Left lung (tissue), 14 donors: ENCODE measurements at places on chromosomes 13 and 19.

- DNase-seq: no peak
Observed at GRCh38 chr19:681029-682019, 5.1 kb downstream of the FSTL3 start.

GRCh38 chr13:39892721-39893685, 237.5 kb downstream of the COG6 start:
- peak; percentile 26 for DNase-seq

GRCh38 chr13:113405481-113406300, 41.8 kb upstream of the GRTP1 start:
- DNase-seq: peak; percentile 59

GRCh38 chr19:29529646-29530539, 4.1 kb downstream of the VSTM2B start:
- DNase-seq: no peak

GRCh38 chr13:31913459-31913858, 118.1 kb upstream of the FRY start:
- DNase-seq: no peak

DNA sequence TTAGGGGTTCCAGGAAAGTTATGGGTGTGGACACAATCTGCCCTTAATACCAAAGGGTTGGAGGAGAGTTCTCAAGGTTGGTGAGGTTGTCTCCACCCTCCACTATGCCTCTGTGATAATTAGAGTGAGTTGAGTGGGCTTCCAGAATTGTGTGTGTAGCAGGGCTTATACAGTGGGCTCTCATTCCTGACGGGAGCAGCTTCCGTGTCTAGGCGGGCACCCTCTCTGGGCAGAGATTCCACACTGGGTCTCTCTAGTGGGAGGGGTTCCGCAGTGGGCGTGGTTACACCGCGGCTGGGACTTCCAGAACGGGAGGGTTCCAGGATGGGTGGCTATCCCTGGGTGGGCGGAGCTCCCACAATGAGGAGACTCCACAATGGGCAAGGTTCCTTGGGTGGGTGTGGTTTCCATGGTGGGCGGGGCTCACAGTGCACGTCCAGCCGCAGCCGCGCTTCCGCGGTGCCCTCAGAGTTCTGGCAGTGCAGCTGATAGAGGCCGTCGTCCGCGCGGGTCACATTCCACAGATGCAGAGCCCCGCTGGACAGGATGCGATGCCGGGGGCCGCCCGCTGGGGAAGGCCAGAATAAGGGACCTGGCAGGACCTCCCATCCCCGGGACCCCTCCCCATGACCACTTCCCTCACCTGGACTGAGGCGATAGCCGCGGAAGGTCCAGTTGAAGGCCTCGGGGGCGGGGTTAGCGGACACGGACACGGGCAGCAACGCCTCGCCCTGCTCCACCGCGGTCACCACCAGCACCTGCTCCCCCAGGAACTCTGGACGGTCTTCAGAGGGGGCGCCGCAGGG, 8.4 kb downstream of the NPHS1 start:
- no peak for DNase-seq
